ENCODE measurements at places on chromosomes 2 and 18.

- no peak for DNase-seq
These were observed 67.8 kb upstream of the ARL4C start for GRCh38 chr2:234564699-234565098.

GRCh38 chr2:73984203-73984921 is at the start of gene TET3:
TSS of gene TET3 (plus strand) at chr2:73984910. CDS start at chr2:73986404, 1,494 bp downstream.
- no peak for DNase-seq

GRCh38 chr2:41741951-41742595 is 305.7 kb upstream of the PKDCC start:
- DNase-seq, result no peak

GRCh38 chr18:2881088-2881839 is 34.5 kb downstream of the EMILIN2 start:
- DNase-seq, result no peak

DNA sequence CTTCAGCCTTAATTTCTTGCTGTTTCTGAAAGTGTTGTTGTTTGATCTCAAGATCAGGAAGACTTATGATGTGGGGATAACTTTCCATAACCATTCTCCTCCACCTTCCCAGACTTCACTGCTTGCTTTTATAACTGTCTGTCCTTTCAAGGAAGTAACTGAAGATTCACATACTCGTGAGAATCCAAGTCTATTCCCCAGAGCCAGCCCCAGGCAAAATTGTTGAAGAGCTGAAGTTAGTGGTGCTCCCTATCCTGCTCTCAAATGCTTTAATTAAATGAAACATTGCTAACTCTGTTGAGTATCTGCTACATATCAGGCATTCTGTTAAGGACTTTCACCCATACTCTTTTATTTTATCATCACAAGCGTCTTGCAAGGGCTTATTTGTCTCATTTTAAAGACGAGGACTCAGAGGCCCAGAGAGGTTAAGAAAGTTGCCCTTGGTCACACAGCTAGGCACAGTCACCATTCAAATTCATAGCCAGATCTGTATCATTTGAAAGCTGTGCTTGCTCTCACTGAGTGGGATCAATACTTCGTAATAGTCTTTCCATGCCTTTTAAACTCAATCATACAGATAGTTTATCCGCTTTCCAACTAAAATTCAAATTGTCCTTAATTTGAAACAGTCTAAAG is 189.8 kb upstream of the TCF4 start:
- DNase-seq, result no peak

DNA sequence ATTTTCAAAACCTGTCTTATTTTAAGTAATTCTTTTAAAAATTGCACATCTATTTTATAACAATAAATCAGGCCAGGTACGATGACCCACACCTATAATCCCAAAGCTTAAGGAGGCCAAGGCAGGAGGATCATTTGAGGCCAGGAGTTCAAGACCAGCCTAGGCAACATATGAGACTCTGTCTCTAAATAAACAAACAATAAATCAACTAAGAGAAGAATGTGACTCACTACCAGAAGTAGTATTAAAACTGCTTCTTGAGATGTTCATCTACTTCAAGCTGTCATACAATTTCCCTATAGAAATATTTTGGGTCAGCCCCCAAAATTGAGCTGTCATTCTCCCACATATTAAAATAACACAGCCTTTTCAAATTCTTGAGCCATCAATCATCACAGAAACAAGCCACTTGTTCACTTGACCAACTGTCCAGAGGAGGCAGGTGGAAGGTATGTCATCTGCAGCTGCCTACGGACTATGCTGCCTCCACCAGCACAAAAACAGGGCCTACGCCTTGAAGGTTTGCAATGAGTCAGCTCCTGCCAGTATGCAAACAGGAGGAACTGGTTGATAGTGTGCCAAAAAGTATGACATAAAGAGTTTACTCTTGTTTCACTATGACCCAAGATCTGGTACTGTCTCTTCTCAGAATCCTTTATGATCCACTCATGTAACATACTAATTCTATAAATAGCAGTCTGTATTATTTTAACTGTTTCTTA is 33.6 kb downstream of the KIDINS220 start:
- DNase-seq, result no peak

DNA sequence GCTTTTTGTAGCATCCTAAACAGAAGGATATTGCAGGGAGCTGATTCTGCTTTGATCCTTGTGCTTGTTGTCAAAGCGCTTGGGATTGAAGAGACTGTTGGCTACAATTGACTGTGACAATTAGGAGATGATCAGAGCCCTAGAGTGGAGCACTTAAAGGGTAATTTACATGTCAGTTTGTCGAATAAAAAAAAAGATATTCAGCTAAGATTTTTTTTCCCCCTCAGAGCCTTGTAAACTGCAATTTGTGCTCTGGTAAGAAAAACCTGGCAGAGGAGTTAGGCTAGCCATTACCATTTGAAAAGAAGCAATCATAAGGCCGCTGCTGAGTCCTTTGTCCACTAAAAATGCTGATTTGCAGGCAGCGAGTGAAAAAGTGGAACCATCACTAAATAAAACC is 47.8 kb upstream of the ZEB2 start:
- no peak for DNase-seq

- no peak for DNase-seq
These were observed 17.6 kb upstream of the ADI1 start for GRCh38 chr2:3536682-3537632.

DNA sequence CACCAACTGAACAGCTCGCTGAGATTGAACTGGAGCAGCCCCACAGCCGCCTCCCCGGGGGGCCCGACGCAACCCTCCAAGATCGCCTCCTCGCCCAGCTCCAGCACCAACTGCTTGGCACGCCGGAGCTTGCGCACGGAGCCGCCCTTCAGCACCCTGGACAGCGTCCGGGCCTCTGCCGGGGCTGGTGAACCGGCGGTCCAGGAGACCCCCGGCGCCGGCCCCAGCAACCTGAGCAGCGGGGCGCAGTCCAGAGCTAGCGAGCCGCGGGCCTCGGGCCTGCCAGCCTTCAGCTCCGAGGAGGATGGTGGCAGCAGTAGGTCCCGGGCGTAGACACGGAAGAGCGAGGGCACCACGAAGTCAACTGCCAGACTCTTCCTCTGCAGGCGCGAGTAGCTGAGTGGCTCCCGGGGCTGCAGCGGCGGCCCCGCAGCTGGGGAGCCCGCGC is 1.2 kb downstream of the ALK start:
- no peak for DNase-seq

GRCh38 chr2:50401772-50402653 is 629.9 kb downstream of the NRXN1 start:
- no peak for DNase-seq

DNA sequence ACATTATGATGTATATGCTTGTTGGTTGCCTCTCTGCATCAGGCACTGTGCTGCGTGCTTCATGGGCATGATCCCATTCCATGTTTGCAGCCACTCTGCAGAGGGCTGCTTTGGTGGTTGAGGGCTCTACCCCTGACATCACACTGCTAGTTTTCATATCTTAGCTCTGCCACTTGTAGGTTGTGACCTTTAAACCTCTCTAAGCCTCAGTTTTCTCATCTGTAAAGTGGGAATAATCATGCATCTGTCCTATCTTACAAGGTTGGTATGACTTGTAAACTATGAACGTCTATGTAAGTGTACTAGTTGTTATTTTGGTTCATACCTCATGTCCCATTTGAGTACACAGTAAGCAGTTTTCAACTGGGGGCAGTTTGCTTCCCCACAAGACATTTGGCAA is 260.4 kb downstream of the PHLPP1 start:
- no peak for DNase-seq

DNA sequence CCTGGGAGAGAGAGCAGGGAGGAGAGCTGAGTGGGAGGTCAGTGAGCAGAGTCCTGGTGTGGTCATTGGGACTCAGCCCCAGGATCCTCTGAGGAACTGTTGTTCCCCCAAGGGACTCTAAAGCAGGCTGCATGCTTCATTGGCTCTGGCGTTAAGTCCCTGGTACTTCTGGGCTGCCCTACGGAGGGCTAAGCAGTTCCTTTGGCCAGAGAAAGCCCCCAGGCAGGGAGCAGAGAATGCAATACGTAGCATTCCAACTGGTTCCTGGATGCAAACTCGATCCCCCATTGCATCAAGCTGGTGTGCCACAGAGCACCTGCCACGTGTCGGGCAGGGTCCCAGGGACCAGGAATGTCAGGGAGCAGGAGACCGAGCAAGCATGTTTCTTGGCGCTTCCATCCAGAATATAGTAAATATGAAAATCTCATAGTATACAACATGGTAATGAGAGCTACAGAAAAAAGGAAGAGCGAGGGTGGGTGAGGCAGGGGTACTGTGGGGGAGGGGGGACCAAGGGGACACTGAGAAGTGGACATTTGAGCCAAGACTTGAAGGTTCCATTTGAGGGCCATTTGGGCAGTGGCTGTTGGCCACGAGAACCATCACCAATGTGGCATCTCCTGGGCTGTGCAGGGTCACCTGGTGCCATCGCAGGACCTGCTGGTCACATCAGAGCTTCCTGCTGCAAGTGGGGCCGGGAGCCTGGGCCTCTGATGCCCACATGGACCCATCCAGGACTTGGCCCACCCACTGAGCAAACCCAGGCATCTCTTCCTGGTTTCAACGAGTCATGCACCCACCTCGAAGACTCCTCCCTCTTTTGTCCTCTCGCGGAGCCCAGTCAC is 160.4 kb downstream of the ASB1 start:
- DNase-seq, result no peak
